ENCODE measurements at places on chromosomes 5 and 9.

GRCh38 chr9:94679587-94679986 lies 40.3 kb upstream of the FBP1 start:
- DNase-seq = no peak

GRCh38 chr9:1271786-1272185 lies 221.6 kb downstream of the DMRT2 start:
- no peak for DNase-seq

GRCh38 chr5:159522841-159523240 lies 192.6 kb upstream of the IL12B start:
- no peak for DNase-seq

GRCh38 chr9:99445920-99446319 lies 223.8 kb downstream of the SEC61B start:
- DNase-seq = no peak

All from stimulated activated CD4-positive, alpha-beta T cell treated with anti-CD3 and anti-CD28 coated beads, TNF-alpha, amount 100 ng/mL, for 24 hours (primary cell).